ENCODE measurements at places on chromosomes 4 and X.

DNA sequence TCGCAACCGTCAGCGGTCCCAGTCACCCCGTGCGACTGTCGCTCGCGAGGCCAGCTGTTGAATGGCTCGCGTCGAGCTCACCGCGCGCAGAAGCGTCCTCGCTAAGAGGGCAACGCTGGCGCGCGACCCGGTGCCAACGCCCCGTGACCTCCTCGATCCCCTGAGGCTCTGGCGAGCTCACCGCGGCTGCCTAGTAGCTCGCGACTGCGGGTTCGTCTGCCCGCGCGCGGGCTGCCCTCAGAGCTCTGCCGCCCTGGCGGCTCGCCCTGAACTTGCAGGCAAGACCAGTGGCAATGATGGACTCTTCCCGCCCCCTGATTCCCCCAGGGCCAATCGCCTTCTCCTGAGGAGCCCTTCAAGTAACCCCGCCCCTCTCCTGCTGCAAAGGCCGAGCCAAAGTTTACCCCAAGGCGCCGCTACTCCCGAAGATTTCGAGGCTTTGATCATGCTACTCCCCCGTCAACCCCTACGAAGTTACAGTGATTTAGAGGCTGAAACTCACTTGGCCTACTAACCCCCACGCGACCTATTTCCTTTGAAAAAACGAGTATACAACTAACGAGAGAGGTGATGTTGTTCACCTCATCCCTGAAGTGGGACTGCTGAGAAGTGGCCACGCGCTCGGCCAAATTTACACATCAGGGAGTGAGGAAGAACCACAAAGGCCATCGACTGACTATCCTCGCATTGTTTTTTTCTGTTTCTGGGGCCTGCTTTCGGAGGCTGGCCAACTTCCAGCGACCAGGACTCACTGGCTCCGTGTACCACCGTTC, 37.5 kb downstream of the PGRMC1 start:
- DNase-seq, result peak; percentile 82

- no peak for DNase-seq
Measured at GRCh38 chr4:85298037-85298436, 176.9 kb upstream of the ARHGAP24 start.

DNA sequence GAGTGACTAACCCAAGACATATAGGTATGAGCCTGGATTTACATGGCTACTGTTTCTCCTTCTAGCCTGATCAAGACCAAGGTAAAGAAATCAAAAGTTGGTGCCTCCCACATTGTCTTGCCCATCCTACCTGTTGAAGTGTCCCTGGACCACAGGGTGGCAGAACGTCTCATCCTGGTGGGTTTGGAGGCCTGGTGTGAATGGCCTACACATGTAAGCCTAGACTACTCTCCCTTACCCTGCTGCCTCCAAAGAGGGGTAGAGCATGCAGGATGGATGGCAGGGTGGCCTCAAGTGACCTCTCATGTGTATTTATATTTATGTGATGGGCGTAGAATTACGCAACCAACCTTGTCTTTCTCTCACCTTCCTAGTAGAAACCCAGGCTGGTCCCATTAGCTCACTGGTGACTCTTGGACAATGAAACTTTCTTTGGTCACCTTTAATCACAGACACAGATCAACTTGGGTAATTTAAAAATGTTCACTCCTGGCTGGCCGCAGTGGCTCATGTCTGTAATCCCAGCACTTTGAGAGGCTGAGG, 73.3 kb upstream of the SOD3 start:
- no peak for DNase-seq

- DNase-seq, result no peak
Measured at GRCh38 chrX:41705680-41706374, 17.1 kb downstream of the GPR34 start.

DNA sequence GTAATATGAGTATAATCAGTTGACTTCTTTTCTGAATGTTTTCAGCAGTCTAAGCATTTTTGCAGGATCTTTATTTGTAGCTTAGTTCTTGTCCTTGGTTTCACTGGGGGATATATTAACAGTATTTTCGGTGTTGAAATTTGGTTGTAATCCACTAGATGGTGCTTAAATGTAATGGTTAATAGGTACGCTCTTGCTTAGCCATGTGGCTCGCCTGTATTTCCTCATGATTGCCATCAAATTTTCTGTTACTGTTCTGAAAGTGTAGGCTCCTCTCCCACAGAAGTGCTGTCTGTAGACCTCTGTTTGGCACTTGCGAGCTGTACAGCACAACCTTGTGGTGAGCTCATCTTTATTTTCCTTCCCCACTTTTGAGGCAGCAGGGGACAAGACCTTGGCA, 3.9 kb upstream of the FAAH2 start:
- peak; percentile 58 for DNase-seq

DNA sequence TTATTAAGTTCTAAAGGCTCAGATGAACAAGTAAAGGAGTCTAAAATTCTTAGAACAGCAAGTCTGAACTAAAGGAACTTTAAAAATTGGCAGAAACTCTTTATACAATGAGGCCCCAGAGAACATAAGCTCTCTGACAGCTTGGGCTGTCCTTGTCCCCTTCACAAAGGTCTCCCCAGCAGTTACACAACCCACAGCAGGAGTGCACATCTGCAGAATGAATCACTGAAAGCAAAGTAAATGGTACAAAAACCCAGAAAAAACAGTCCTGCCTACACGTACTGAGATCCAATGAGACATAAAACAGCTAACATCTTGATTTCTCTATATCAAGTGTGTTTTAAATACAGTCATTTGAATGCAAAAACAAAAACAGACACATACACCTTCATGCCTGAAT, 18.7 kb downstream of the RBBP7 start:
- no peak for DNase-seq

GRCh38 chrX:136867096-136867491, 13.4 kb downstream of the RBMX start:
- DNase-seq, result no peak

DNA sequence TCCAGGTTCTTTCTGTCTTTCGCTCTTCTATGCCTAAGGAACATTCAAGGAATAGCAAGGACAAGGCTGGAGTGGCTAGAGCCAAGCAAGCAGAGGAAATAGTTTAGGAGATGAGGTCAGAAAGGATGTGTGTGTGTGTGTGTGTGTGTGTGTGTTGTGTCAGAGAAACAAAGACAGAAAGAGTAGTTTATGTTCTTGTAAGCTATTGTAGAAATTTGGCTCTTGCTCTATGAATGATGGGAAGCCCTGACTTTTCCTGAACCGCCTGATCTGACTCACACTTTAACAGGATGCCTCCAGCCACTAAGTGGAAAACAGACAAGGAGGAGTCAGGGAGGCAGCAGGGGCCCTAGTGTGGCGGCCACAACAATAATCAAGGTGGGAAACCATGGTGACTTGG, 39.7 kb downstream of the LGI2 start:
- no peak for DNase-seq

DNA sequence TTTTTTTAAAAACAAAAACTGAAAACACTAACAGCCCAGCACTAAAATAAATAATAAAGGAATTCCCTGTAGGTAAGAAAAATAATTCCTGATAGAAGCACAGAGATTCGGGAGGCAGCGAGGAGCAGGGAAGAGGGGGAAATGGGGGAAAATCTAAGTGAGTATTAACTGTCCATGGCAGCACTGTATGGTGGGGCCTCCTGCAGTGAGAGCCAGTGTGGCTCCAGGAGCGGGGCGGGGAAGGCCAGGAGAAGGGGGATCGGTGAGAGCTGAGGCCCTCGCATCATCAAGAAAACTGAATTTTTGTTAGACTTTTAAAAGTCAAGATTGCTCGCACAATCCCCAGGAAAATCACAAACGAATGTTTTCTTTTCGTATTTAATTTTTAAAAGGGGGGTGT, 14.1 kb downstream of the RNF212 start:
- DNase-seq, result no peak

GRCh38 chrX:41452565-41453356, 5.6 kb downstream of the NYX start:
- no peak for DNase-seq

DNA sequence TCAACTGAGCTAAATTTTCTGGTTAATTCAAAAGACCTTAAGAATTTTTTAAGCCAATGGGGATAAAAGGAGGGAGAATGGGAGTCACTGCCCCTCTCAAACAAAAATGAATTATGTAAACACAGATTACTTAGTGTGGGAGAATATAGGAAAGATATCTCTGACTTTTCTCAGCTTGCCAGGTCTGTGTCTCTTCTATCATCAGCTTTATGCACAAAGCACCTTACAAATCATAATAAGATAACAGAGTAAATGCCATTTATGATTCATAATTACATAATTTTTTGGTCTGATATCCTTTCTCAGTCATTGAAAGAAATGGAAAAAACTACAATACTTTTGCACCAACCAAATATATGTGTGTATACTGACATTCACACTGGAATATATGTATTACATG, 604.6 kb upstream of the FAM241A start:
- no peak for DNase-seq

DNA sequence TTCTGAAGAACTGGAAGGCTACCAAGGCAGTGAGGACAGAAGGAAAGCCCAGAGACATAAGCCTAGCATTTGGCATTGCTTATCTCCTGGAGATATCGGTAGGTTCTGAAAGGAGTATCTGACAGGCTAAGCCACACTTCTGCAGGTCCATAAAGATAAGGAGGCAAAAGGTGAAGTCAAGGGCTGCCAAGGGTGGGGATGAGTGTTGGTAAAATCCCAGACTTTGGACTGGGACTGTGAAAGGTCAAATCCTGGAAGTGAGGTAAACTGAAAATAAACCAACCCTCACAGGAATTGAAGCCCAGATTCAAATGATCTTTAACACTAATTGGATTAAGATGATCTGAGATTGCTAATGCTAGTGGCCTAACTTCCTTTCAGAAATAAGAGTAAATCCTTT, 27.4 kb downstream of the GK start:
- DNase-seq, result no peak

- no peak for DNase-seq
Measured at GRCh38 chr4:159765382-159765781, 662.5 kb downstream of the RAPGEF2 start.

GRCh38 chr4:43276321-43276720, 383.8 kb downstream of the GRXCR1 start:
- no peak for DNase-seq

GRCh38 chr4:189822326-189822725, 118.3 kb upstream of the FRG1 start:
- DNase-seq, result no peak

GRCh38 chr4:146054676-146055075, 116.1 kb upstream of the ZNF827 start:
- DNase-seq, result no peak

DNA sequence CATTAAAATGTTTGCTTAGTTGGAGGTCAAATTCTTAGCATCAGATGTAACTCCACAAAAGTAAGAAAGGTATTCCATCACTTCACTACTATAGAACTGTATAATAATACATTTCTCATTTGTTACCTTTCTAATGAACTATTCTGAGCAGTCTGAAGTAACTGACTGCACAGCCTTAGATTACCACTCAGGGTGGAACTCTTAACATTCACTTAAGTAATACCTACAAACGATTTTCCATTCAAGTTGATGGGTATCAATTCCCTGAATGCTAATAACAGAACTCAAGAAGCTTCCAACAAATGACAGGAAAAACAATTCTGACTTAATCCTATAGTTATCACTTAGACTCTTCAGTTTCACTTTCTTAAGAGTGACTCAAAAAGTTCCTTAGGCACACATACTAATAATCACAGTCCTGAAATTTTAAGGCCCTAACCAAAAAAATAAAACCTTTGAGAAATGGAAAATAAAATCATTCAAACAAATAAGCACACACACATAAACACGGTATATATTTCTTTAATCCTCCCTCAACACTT, 20.9 kb downstream of the HNRNPD start:
- DNase-seq, result no peak

DNA sequence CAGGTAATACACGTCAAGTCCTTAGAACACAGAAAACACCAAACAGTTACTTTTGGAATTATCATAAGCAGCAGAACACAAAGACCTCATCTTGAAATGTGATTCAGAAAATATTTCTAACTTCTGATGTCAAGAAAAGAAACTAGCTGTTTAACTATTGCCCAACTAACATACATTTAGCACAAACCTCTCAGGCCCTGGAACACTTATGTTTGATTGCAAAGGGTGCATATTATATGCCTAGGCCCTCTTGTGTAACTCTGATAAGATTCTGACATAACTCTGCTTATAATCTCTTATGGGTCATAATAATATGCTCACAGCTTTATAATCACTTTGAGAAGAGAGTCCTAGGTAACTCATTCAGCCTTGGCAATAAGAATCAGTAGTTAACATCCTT, 62.6 kb downstream of the TBC1D9 start:
- no peak for DNase-seq

GRCh38 chr4:41746440-41747229, 1.9 kb downstream of the PHOX2B start:
- no peak for DNase-seq

- no peak for DNase-seq
Measured at GRCh38 chr4:175277816-175278215, 359.7 kb downstream of the ADAM29 start.

DNA sequence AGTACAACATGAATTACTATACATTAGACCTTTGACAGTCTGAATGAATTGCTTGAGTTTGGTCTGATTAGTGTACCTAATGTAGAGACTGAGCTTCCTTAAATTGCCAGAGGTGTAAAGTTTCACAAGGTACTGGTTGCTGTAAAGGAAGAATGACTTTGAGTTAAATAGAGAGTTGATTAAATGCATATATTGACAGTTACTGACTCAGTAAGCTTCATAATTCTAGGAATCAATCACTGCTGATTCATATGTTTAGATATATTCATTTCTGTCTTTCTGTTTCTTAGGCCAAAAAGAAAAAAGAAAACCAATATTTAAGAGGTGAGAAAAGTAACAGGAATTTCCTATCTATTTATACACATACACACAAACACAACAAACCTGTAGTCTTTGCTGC, 16.2 kb upstream of the ART3 start:
- no peak for DNase-seq

GRCh38 chrX:39734174-39734776, 363.5 kb downstream of the BCOR start:
- no peak for DNase-seq

- no peak for DNase-seq
Measured at GRCh38 chrX:40420899-40421729, 159.7 kb upstream of the ATP6AP2 start.

GRCh38 chrX:31007321-31007720, 64.5 kb downstream of the FTHL17 start:
- no peak for DNase-seq

All from activated CD4-positive, alpha-beta T cell treated with anti-CD3 and anti-CD28 coated beads, Interleukin-2, amount 10 ng/mL, durations not matched to agents 24 days and 14 days (primary cell).